ENCODE measurements at places on chromosomes 2 and 18. TPM values are rescaled to one million over a fixed set of nuclear protein-coding genes. Genes with fewer than 3 reads are reported as not detected.

DNA sequence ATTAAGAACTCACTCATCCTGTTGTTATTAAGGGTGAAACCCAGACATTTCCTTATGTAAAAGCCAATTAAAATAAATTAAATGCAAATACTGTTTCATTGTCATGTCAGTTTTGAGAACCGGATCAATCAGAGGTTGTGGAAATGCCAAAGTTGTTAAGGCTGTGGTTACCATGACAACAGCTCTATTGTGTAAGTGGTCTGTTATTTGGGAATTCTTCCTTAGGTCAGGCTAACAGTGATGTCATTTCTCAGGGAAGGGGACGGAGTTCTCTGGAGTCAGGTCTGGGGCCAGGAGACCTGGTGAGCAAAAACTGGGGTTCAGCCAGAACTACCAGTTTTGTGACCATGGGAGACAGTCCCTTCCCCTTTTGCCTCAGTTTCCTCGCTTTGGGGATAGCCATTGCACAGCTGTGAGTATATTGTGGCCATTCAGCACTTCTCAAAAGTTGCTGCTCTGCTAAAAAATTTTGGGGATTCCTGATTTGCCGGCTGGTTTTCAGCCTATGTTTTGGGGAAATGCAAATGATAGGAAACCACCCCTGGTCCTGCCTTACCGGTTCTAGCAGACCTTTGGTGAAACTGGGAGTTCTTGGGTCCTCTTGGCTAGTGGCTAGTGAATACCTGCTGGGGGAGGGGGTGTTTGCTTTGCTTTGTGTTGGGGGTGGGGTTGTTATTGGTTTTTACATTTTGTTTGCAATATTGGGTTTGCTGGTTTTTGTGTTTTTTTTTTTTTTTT, 21.6 kb downstream of the HPCAL1 start:
- DNase-seq: no peak

DNA sequence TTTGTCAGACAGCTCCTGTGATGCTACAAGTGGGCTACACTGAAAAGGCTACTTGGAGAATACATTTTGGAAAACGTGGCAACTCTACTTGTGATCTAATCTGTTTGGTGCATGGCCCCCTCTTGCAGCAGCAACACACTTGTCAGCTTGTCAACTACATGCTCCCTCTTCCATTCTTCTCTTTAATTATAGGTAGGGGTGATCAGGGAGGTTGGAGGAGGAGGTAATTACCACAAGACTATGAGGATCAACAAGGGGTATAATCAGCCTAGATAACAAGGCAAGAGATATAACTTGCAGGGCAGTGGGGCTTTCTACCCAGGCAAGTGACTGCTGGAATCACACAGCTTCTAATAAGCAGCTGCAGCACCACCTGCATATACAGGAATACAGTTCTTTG, 104.9 kb downstream of the ACVR1 start:
- no peak for DNase-seq

Gene SERPINB13
- not detected for total RNA-seq

DNA sequence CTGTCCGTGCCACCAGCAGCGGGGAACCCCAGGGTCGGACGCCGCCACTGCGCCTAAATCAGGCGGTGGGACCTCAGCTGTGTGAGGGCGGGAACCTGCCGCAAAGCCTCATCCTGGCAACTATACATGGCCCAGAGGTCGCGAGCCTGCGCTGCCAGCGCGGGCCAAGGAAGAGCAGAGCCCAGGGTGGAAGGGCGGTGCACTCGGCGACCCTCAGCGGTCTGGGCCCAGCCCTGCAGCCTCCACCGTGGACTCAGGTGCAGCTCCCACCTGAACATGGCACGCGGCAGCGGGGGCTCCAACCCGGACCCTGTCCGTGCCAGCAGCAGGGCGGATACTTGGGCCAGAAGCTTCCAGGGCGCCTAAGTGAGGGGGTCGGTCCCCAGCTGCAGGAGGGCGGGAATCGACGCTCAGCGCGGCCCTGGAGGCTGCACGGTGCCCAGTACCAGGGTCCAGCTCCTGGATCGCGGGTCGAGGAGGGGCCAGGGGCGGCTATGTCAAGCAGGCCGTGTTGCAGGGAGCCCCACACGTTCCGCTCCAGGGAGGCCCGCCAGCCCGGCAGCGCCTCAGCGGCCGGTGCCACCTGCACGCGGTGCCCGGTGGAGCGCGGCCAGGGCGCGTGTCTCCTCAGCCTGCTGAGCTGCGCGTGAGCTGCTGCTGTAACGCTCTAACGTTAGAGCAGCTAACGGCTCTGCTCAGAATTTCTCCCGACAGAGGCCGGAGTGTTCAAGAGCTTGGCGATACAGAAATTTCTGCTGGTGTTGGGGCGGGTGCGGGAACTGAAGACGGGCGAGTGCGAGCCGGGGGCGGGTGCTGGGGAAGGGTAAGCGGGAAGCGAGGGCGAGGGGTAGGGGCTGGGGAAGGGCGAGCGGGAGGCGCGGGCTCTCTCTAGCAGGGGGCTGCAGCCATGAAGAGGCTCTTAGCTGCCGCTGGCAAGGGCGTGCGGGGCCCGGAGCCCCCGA, at the start of gene ANKRD30B:
Gene ANKRD30B, plus strand, starts transcription at position 660 of the 962 bp plus-strand sequence. Its CDS starts 248 bp downstream, at position 908.
- no peak for DNase-seq

GRCh38 chr2:172284209-172284608, 143.2 kb upstream of the ITGA6 start:
- no peak for DNase-seq

DNA sequence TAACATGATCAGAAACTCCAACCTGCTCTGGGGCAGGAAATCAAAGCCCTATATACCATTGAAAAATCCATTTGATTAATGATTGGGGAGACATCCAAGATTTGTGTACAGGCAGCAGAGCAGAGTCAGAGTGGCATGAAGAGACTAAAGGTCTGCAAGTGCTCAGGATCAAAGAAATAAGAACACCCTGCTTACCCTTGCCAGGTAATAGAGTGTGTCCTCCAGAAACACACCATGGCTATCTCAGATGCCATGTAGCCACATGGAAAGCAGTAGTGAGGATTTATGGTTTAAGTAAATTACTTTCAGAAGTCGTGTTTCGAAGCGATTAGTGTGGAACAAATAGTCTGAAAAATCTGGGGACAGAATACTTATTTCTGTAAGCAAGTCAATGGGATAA, 592.9 kb downstream of the SUCLG1 start:
- no peak for DNase-seq

DNA sequence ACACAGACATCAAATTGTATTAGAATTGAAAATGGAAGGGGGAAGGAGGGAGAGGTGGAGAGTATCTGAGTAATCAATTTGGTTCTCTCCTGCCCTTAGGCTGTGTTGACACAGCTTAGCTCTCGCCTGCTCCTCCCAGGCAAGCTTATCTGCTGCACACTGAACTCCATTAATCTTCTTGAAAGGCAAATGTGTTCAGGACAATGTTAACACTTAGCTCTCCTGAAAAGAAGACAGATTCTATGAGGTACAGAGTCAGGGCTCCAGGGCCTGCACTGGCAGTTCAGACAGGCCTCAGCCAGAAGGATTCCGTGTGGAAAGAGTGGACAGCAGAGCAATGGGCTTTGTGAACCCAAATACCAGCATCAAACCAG, 430.0 kb upstream of the TNP1 start:
- no peak for DNase-seq

Gene TMEM198
- 0.87 TPM for total RNA-seq

- no peak for DNase-seq
Measured at GRCh38 chr18:78939105-78939504, 40.5 kb upstream of the SALL3 start.

Gene RTP5
- not detected for total RNA-seq

Gene SELENOI
- total RNA-seq: 30.6 TPM

DNA sequence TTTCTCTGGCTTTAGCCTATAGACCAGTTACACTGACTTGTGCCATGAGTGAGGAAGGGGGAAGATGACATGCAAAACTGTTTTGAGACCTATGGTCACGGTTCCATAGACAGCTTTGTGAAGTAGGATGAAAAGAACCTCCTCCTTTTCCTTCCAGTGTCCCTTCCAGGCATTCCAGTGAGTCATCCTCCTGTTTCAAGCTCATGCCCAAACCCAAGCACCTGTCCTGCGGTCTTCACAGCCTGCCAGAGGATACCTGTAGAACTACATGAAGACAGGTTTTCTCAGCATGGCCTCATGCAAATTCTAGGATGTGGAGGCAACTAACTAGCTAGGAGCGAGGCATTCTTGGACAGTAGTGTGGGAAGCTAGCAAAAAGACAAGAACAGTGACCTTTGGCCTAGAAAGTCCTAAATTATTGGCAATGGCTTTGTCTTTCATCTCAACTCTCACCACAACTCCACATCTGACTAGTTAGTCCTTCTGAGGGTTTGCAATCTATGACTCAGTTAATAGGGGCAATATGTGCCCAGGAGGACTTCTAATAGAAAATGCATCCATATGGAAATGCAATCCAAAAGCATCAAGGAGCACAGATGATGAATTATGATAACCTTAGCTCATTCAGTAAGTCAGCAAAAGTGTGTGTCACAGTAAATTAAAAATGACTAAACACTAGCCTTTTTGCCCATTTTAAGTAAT, 154.7 kb downstream of the RBM43 start:
- no peak for DNase-seq
